ENCODE measurements at places on chromosomes 6 and 20.

GRCh38 chr6:165641672-165642156, 21.3 kb downstream of the PDE10A start:
- no peak for DNase-seq

GRCh38 chr20:13865156-13865555, 80.3 kb downstream of the NDUFAF5 start:
- DNase-seq: no peak

DNA sequence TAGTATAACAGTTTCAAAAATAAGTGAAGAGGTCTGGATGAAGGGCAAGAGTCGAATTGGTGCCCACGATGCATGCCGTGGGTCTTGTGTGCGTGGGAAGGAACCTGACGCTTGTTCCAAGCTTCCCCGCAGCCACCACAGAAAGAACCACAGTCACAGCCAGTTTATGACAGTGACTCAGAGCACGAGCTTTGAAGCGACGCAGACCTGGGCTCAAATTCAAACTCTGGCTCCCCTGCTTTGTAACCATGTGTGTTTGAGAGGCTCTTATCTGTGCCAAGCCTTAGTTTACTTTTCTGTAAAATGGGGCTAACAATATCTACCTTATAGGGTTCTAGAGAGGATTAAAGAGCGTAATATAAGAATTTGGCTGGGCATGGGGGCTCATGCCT, 65.5 kb downstream of the SYNJ2 start:
- DNase-seq: no peak

DNA sequence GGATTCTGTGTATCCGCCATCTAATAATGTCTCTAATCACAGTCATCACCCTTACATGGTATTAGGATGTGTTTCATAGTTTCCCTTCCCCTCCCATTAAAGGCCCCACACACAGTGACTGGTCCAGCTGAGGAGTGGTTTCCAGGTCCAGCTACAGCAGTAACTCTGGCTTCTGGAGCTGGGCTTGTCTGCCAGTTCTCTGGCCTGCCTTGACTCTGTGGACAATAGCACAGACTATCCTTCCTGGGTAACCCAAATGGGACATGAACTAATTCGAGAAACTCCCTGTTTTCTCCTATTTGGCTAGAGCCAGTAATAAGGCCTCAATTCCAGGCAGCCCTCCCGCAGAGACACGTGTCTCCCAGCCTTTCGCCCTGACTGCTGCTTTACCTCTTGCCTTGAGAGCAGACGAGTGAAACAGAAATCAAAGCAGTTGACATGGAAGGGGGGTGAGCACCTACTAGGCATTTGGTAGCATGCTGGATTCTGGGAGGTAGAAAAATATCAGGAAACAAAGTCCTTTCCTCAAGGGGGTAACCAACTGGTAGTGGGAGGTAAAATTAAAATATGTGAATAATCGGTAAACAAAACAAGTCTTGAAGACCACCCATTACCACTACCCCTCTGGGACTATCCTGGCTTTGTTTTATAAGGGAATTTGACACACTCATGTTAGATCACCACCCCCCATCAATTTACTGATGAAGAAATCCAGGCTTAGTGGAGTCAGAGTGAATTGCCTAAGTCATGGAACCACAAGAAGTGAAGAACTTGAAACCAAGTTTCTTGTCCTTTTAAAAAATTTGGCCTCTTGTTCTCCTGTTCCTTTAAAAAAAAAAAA, 1.2 kb downstream of the TRAF3IP2 start:
- DNase-seq: no peak

- no peak for DNase-seq
These were observed 11.5 kb downstream of the GNL1 start for GRCh38 chr6:30544666-30545272.

DNA sequence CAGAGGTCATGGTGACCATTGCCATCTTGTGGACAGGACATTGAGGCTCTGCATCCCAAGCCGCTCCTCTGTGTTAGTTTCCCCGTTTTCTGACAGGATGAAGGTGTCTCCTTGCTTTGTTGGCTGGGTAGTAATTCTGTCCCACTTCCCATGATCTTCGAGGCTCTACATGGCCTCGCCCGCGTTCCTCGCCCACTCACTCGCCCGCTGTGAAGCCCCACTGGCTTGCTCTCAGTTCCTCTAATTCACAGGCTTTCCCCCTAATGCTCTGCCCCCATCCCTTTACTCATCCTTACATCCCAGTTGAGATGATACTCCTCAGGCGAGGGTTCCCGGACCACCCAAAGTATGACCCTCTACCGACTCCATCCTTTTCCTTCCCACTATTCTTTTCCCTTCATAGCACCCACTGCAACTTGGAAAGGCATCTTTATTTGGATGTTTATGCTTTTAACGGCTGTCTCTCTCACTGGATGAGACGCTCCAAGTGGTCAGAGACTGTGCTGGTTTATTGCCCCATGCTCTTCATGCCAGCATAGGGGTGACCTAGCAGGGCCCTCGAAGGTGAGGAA, 511 bp upstream of the SLC35B2 start:
- DNase-seq: no peak

- no peak for DNase-seq
These were observed 7.7 kb upstream of the FOXF2 start for GRCh38 chr6:1381481-1382330.

GRCh38 chr6:53830366-53830765, 35.6 kb downstream of the LRRC1 start:
- no peak for DNase-seq

- no peak for DNase-seq
These were observed 415.5 kb upstream of the MAN1A1 start for GRCh38 chr6:119764927-119765681.

GRCh38 chr6:44915111-44915510, 413.0 kb upstream of the RUNX2 start:
- DNase-seq: no peak

DNA sequence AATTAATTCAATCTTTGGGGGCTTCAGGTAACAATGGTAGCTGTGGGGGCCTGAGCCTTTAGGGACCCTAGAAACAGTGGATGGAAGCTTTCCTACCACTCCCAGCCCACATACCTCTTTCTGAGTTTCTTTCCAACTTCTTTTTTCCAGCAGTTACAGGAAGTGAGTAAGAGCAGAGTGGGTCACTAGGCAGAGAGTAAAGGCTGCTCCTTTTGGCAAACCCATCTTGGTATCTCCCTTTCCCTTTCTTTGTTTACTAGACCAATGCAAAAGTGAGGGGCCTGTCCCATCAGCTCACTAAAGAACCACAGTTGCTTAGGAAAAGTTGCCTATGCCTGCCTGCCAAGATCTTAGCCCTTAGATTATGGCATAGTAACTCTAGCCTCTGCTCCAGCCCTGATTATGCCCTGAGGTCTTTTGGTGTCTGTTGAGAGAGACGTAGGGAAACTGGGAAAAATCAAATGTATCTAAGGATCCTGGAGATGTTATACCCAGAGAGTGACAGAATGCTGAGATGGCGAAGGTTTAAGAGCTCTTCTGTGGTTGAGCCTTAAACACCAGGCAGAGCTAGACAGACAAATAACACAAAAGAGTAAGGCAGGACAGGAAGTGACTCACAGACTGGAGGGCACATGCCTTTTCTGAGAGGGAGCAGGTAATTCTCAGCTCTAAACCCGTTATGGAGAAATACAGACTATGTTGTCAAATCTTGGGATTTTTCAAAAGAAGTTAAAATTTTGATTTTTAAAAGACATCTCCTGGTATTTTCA, 31.3 kb downstream of the TRMT6 start:
- no peak for DNase-seq

- no peak for DNase-seq
These were observed 95.3 kb upstream of the BHLHE23 start for GRCh38 chr20:63101781-63102720.

Measured in brain pericyte (primary cell).